ENCODE measurements at places on chromosomes 5 and 9.

- DNase-seq = no peak
These were observed 1.5 kb upstream of the SLC6A3 start for GRCh38 chr5:1446602-1447343.

GRCh38 chr5:159286420-159287035, 23.4 kb downstream of the UBLCP1 start:
- DNase-seq = peak; percentile 30

- no peak for DNase-seq
These were observed 220.7 kb downstream of the CACNA1B start for GRCh38 chr9:138098116-138098907.

DNA sequence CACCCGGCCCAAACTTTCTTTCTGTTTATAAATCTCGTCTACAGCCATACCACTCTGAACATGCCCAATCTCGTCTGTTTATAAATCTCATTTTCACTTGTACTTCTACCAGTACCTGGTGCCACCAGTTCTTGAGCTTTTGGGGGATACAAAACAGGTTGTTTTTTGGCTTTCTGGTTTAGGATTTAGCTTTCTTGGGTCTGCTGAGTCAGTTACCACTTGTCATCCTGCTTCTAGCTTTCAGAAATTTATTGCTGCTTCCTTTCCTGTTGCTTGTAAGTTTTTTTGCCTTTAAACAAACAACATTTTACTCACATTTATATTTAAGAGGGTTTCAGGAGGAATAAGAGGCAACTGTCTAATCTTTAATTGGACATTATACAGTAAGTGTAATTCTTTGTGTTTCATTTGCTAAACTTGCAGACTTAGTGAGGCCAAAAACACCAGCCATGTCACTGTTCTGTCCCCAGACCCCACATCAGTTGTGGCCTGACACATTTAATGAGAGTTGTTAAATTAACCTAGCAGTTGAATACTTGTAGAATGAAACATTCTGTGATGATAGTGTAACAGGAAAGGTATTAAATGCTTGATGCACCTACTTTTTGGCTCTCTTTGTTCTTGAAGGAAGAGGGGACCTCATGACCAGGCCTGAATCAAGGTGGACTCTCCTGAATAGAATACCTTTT, 11.8 kb downstream of the NDFIP1 start:
- no peak for DNase-seq

- no peak for DNase-seq
These were observed 28.3 kb downstream of the LRRC70 start for GRCh38 chr5:62606878-62607277.

- DNase-seq = peak; percentile 55
These were observed 589.1 kb downstream of the MTRR start for GRCh38 chr5:8458038-8458383.

- no peak for DNase-seq
These were observed 39.6 kb upstream of the SPATA31E1 start for GRCh38 chr9:87842878-87843585.

DNA sequence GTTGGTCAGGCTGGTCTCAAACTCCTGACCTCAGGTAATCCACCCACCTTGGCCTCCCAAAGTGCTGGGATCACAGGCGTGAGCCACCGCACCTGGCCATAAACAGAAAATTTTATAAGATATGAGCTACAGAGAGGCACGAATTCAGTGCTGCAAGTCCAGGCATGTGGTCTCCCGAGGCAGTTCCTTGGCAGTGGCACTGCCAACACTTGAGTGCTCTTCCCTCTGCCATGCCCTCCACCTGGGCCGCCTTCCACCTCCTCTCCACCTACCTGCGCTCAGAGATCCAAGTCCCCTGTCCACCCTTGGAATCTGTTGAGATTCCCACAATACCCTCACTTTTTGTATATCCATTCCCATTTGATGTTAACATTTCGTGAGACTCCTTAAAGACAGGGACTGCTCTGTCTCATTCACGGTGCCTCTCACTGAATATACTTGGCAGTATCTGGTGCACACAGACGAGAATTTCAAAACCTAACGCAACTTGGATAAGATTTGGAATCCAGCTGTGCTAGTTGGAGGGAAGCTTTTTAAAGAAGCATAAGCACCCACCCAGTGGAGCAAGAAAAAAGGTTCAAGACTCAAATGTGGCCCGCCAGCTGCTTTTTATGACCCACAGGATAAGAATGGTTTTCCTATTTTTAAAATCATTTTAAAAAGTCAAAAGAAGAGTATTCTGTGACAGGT, 68.3 kb downstream of the DCP2 start:
- no peak for DNase-seq

Measured in NCI-H2081 (cell line).